ENCODE measurements at places on chromosomes 5 and 9.
A peak's percentile ranks its signal among the peaks of the same experiment; 100 is the strongest.

- DNase-seq, result no peak
These were observed 30.3 kb upstream of the TRAF1 start for GRCh38 chr9:120956862-120957261.

- DNase-seq, result no peak
These were observed 65.7 kb upstream of the SYK start for GRCh38 chr9:90735952-90736351.

DNA sequence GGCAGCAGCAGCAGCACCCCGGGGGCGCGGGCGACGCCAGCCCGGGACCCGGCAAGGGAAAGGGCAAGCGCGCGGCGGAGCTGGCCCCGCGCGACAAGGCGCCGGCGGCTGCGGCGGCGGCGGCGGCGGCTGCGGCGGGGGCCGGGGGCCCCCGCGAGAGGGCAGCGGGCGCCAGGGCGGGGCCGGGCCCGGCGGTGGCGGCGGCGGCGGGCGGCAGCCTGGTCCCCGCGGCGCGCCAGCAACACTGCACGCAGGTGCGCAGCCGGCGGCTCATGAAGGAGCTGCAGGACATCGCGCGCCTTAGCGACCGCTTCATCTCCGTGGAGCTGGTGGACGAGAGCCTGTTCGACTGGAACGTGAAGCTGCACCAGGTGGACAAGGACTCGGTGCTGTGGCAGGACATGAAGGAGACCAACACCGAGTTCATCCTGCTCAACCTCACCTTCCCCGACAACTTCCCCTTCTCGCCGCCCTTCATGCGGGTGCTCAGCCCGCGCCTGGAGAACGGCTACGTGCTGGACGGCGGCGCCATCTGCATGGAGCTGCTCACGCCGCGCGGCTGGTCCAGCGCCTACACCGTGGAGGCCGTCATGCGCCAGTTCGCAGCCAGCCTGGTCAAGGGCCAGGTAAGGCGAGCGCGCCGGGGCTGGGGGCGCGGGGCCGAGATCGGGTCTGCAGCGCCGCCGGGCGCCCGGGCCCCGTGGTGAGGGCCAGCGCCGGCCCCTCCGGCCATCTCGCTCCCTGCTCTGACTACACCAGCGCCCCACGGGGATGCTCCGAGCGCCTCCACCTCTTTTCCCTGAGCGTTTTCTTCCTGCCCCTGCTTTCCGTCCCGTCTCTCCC, at the start of gene UBE2QL1:
TSS of gene UBE2QL1 (plus strand) at position 238 of the 843 bp plus-strand sequence. CDS start at position 273, 35 bp downstream.
- no peak for DNase-seq

DNA sequence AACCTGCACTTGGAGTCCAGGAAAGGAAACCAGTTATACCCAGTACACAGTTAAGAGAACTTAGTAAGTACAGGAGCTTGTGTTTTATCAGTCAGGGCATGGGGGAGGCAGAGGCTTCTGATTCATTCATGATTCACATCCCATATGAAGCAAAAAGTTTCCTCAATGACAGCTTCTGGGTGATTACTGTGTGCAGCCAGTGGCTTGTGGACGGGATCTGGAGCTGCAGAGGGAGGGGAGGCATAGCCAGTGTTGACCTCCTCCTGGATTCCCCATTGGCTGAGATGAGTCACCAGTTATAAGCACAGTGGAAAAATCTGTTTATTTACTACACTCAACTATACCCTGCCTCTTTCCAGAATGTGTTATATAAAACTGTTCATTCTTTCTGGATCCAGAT, 17.7 kb downstream of the IL31RA start:
- DNase-seq, result peak; percentile 90

DNA sequence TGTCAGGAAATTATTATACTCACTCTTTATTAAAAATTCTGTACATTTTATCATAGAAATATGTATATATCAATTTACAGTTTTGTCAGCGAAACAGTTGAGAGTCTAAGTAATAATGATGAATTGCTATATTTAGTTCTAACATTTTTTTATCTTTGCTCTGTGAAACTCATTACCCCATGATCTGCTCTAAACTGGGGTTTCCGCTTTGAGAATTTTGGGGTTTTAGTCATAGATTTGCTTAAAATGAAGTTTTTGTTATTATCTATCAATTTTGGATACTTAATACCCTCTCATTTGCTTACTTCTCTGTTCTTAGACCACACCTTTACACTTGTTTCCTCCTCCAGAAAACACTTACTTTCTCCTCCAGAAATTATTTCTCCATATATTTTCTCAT, 333.8 kb upstream of the MPDZ start:
- no peak for DNase-seq

- no peak for DNase-seq
These were observed 156.2 kb upstream of the NR3C1 start for GRCh38 chr5:143559586-143560109.
